ENCODE measurements at places on chromosomes 2 and 18.

DNA sequence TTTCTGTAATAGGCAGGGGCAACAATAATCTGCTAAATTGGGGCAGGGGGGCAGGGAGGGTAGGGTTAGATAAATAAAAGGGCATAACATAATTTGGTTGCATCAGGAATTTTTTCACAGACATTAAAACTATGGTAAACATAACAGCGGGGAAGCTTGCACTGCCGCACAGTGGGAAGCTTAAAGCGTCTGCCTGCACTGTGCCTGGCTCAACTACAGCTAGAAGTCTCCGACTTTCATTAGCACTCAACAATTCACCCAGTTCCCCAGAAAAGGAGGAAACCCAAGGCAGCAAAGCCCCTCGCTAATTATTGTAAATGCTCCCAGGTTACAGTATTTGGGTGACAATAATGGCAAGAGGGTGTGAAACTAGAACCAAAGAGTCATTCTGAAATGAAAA, 562.9 kb downstream of the ARHGAP15 start:
- DNase-seq, result no peak

DNA sequence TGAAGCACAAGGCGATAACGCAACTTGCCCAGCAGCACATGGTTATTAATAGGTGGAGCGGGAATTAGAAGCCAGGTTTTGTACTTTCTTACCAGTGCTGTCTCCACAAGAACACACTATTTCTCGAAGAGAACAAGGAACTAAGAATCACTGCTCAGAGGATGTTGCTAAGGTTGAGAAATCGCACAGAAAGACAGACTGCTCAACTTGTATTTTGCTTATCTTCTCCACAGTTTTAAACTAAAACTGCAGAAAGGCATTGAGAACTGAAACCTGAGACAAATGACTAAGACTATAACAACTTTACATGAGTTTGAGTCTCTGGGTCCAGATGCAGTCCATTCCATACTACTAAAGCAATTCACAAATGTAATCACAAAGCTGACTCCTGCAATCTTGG, 6.2 kb downstream of the PRKD3 start:
- peak; percentile 11 for DNase-seq

- no peak for DNase-seq
Measured at GRCh38 chr2:7830616-7831015, 851.2 kb upstream of the ID2 start.

DNA sequence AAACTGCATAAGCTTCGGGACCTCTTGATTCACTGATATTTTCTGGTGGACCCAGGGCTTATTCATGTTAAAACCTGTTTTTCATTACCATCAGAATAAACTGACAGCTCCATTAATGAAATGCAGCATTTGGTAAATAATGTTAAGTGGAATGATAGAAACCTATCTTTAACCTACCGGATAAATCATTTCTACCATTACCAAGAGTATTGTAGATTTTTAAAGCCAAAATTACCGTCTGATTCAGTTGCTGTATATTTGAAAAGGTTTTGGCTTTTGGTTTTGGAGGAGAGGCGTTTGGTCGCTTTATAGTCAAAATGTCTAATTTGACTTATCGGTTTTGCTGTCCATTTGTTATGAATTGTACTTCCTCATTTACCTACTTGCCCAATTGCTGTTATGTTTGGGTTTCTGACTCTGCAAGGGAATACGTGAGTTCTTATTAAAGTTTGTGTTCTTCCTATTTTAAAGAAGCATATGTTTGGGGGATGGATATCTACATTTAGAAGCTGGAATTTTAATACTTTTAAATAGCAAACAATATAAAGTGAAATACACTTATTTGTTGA, 1.0 kb upstream of the CUL3 start:
- no peak for DNase-seq

- no peak for DNase-seq
Measured at GRCh38 chr2:127658146-127658545, 12.2 kb downstream of the GPR17 start.

- DNase-seq, result no peak
Measured at GRCh38 chr2:133674433-133675331, 106.4 kb upstream of the NCKAP5 start.

- DNase-seq, result no peak
Measured at GRCh38 chr2:7004636-7005035, 87.4 kb downstream of the RNF144A start.

- DNase-seq, result no peak
Measured at GRCh38 chr2:239797316-239797715, 227.8 kb downstream of the NDUFA10 start.

GRCh38 chr18:13503836-13504235, 222.5 kb downstream of the FAM210A start:
- DNase-seq, result no peak

- no peak for DNase-seq
Measured at GRCh38 chr18:1053331-1054315, 149.0 kb downstream of the ADCYAP1 start.

DNA sequence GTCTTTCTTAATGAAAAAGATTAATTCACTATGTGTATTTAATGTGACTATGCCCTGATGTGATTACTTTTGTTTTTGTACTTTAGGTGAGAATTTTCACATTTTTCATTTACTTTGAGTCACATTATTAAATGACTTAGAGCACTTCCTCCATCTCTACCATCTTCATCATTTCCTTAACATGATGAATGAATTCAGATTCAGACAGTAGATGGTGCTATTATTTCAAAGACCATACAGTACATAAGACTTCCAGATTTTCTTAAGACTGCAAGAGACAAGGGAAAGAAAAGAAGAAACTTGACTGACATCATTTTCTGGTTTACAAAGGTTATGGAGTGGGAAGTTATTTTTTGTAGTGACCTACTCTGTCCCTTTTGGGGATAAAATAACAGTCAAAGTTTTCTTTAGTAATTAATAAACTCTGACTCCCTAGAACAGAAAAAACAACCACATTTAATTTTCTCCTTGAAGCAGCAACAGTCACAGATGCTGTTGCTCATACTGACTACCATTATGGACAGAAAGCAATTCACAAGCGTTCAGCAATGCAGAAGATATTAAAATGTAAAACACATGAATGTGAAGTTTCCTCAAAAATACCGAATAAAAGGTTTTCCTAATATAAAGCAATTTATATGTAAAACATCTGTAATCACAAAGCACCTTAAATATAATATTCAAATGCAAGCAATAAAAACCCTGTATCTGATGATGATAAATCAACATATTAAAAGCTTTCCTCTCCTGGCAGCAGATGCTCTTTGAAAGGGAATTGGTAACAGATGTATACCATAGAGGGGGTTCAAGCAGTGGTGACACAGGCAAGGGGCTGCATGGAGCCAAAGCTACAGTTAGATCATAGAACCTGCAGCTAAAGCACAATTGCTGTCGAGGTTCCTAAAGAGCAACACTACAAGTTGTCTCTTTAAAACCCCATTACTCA, 1010.9 kb upstream of the NXPH2 start:
- no peak for DNase-seq

DNA sequence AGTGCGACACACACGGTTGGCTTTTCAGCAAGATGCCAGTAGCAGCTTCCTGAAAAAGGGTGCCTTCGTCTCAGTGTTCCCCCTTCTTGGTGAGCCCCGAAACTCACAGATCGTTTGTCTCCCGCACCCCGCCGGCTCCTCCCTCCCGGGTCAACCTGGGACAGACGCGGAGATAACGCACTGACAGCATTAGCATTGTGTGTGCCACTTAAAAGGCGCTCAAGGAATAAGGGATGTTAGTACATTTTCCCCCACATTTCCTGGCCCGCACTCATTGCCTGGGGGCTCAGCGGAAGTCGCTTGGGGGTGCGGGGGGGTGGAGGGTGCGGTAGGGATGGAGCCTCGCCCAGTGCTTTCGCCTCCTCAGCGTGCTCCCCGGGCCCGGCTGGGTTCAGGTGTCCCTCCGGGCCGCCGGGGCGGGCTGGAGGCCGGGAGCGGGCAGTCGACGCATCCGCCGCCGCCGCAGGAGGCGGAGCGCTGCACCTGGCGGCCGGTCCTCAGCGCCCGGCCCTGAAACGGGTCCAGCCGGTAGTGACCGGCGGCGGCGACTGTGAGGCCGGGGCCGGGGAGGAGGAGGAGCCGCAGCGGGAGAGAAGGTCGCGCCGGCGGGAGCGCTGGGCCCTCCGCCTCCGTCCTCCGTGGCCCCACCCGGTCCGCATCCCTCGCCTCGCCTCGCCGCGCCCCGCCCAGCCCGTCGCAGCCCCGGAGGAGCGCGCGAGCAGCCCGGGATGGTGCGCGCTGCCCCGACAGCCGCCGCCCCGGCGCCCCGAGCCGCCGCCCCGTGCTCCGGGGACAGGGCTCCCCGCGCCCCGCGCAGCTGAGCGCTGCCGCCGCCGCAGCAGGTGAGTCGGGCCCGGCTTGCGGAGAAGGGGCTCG, at the start of gene MFSD6:
TSS of gene MFSD6 (plus strand) at position 694 of the 876 bp plus-strand sequence. CDS start 27,675 bp downstream, outside the sequence.
- peak; percentile 55 for DNase-seq

DNA sequence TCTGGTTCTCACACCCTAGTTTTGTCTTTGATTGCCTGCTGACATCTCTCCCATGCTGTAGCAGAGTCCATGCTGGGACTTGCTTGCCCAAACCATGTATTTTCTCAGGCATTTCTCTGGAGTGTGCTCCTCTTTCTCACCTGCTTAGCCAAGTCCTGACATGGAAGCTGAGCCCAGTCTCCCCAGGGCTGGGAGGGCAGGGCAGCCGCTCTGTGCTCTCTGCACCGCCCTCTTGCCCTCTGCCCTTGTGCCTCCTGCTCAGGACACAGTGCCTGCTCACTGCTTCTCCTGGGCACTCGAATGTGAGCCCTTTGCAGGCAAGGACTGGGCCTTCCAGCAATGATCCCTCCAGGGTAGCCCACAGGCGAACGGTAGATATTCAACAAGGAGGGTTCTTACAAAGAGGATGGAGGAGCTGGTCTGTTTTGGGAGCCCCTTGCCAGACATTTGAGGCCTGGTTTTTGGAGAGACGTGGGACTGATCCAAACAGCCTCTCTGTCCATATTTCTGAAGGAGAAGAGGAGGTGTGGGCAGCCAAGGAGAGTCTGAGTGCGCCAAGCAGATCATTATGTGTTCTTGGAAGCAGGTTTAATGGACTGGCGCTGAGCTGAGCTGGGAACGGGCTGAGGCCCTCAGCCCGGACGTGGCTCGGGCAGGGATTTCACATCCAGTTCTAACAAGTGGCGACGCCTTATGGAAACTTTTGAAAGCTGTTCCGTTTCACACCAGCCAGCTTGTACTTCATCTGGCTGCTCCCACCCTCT, 4.0 kb downstream of the SLC14A2 start:
- DNase-seq, result no peak

DNA sequence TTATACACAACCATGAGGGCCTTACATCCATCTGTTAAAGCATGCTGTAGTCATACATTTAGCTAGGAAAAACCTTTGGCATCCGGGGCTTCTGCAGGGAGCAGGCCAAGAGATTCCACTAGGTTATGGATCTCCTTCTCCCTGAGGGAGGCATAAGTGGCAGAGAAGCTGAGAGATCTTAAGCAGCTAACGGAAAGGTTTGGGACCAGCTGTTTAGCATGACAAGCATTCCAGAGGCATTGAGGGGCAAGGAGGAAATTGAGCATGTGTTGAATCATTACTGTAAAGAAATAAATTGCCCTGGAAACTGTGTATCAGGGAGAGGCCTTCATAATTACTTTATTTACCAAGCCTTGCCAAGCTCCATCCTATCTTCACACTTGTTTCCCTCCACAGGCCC, 643.1 kb downstream of the CNTNAP5 start:
- no peak for DNase-seq

DNA sequence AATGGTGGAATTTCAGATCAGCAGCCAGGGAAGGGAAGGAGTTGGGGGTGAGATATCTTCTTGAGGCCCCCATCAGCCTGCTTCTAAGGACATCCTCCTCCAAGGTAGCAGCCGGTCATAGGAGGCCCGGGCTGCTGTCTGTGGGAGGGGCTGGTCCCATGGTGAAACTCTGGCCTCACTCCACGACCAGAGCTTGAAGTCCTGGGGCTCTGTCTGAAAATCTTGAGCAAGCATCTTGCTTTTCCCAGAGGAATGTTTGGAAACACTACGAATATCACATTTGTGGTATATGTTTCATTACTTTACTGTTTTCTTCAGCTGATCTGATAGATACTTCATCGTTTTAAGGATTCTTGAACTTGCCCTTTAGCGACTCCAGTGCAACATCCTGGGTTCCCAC, 103.7 kb downstream of the CTAGE1 start:
- DNase-seq, result no peak

DNA sequence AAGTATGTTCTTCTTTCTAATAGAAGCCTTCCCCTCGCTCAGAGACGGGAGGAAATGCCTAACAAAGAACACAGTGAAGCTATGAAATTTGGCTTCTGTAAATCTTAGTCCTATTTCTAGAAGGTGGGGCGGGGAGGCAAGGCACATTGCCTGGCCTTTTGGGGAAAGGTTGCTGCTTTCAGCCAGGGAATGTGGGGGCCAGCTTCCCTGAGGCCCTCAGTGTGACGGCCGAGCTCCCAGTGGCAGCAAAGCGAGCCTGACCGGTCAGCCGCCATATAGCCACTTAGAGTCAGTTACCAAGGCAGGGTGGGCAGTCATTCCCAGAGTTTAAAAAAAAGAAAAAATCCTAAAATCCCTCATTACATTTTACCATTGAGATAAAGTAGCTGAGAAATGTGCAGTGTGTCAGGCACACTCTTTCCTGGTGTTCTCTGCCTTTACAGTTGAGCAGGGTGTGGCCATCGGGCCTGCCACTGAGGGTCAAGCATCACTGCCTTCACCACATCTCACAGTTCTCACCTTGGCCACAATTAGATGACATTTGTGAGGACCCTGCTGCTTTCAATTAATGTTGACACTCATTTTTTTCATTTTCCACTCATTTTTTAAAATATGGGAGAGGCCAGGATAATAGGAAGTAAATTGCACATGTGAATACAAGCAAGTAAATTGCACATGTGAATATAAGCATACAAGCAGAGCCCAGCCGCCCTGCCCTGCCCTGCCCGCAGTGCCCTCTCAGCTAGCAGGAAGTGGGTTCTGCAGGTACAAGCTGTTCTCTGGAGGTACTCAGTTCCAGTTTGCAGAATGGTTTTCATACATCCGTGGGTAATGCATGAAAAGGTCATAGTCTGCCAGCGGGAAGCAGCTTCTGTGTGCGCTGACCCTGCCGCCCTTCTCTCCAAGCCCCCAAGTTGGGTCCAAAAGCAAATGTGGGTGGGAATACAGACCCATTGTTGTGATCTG, 76.9 kb downstream of the WDSUB1 start:
- DNase-seq, result peak; percentile 15

- DNase-seq, result no peak
Measured at GRCh38 chr2:206804326-206804725, 38.9 kb downstream of the FASTKD2 start.

- peak; percentile 74 for DNase-seq
Measured at GRCh38 chr2:191023235-191023679, 9.3 kb upstream of the STAT1 start.

- DNase-seq, result no peak
Measured at GRCh38 chr2:137333386-137334165, 568.2 kb downstream of the THSD7B start.

DNA sequence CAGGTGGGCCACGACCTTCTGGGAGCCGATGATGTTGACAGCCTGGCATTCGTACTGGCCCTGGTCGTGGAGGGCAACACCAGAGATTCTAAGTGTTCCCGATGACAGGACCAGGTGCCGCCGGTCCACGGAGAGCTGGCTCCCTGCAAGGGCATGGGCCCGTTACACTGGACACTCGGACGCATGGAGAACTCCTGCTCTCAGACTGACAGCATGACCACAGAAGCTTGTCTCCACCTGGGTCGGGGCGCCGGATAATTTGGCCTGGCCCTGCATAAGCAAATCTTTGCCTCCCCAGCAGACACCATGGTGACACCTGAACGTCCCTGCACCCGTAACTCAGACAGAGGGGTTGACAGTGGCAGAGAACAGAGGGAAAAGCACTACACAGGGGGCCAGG, 80.7 kb downstream of the PXDN start:
- no peak for DNase-seq
